GM12865 (cell line): ENCODE measurements at places on chromosomes 2 and 18.

DNA sequence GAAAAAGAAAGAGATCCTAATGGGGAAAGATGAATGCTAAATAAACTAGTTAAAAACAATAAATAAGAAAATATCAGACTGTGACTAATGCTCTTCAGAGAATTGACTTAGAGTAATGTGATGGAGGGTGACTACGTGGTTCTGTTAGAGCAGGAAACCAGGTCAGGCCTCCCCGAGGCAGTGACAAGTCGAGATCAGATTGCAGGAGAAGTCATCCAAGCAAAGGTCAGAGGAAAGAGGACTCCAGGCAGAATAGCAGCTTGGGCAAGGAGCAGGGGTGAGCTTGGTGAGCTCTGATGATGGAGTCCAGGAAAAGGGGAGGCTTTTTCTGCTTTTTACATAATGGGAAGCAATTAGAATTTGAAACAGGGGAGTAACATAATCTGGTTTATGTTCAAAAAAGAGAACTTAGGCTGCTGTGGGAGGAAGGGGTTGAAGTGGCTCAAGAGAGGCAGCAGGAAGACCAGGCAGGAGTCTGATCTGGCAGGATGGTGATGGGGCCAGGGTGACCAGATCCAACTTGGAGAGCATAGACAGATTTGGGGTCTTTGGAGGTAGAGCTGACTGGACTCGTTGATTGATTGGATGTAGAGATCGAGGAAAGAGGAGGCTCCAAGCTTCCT lies 27.3 kb upstream of the ITGB6 start:
- no peak for DNase-seq

DNA sequence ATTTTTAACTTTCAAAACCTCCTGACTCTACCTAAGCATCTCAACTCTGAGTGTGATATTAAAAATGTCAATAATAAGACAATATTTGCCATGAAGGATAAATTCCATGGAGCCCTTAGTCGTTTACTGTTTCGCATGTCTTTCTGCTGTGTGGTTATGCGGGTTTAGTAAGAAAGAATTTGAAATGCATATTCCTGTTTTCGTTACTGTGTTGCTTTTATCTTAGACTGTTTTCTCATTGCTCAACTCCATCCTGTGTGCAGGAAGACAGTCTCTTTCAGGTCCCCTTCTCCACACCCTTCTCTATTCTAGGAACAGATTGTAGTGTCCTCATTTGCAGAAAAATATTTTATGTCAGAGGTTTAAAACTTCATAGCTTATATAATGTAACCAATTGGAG lies 82.5 kb upstream of the MAP3K20 start:
- no peak for DNase-seq

- no peak for DNase-seq
Measured at GRCh38 chr2:60071490-60071831, 482.0 kb downstream of the BCL11A start.

DNA sequence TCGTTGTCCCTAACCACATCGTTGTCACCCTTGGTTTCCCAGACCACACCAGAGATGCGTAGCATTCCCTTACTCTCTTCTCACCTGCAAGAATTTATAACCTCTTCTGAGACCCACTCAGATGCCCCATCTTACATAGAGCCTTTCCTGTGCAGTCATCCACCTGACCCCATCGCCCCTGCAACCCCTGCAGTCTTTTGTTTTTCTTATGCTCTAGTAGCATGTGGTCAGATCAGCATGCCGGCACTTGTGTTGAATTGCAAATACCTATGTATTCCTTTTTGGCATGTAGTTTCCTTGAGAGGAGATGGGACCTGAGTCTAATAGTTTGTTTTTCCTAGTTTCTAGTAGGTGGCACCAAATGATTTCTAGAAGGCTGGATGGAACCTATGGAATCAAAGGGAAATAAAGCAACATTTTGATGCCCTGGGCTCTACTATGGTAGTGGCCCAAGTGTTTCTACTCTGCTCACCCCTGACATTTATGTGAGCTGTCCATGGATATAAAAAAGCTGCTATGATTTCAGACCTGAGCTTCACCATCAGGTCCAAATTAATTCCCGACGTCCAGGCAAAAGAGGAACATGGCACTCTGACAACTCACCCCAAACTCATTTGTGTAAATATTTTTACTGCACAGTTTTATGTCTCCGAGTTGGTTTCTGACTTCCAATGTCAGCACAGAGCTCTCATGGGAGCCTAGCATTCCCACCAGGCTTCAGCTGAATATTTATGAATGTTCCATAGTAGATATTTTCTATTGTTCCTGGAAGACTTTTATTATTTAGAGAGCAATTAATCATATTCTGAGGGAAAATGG lies 143.6 kb downstream of the RNF144A start:
- no peak for DNase-seq

DNA sequence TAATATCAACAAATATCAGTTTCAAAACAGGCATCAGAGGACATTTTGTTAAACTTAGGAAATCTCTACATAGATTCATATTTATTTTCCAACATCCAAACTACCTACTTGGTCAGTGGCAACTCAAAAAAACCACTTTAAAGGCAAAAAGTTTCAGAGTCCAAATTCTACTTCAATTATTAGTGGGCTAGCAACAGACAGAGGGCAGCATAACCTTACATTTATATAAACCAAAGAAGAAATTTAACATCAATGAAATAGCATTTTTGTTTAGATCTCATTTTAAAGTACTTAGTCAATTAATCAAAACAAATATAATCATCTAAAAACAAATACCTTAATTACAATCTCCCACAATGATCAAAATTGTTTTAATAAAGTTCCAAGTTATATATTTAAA lies 33.3 kb downstream of the RTTN start:
- peak; percentile 17 for DNase-seq

- DNase-seq: no peak
Measured at GRCh38 chr2:31238126-31238905, 4.4 kb downstream of the EHD3 start.

GRCh38 chr18:12921178-12921577 lies 26.6 kb upstream of the SEH1L start:
- peak; percentile 70 for DNase-seq

DNA sequence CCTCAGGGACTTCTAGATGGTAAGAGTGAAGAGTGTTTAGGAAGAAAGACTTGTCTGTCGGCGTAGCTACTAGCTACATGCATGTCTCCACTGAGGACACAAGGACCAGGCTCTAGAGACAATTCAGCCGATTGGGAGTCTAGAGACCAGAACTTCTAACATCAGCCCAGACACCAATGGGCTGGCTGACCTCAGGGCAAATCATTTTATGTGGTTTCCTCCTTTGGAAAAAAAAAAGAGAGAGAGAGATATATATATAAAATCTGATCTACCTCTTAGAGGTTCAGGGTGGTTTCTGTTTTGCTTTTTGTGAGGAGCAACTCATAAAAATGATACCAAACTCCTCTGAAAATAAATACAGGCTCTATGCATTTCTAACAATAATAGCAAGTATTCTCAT lies 212.8 kb downstream of the BCL2 start:
- DNase-seq: peak; percentile 68

DNA sequence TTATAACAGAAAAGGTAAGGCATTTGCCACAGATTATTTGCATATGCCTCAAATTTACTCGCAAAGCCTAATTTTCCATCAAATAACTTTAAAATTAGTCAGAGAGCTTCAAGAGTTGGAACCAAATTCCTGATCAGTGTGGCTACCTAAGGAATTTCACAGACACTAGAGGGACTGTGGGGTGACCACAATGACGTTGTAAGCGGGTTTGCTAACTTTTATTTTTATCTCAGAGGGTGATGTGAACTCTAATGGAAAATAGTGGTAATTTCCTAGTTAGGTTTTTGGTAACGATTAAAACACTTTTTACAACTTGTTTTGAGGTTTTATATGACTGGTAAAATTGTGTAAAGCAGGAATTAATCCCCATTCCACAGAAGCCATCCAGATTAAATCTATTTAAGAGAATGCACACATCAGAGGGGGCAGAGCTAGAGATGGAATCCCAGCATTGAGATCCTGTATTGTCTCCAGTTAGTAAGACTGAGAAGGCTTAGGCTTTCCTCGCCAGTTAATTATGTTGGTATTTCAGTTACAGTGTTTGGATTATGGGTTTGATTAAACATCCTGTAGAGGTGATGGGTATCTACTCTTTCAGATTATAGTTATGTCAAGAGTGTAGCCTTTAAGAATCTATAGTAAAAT lies 129.0 kb downstream of the GPD2 start:
- DNase-seq: no peak

DNA sequence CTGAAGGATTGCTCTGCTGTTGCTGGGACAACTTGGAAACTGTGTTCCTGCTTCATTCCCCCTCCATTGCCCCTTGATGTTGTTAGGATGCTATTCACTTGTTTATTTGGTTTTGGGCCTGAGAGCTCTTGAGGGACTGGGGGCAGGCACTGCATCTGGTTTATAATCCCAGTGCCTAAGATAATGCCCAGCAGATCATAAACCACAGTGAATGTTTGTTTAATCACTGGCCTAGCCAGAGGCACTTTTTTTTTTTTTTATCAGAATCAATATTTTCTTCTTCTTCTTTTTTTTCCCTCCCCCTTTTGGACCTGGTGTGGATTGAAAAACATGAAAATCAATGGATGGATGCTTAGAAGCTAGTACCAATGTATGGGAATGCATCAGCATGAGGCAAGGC lies 38.1 kb downstream of the KCNS3 start:
- no peak for DNase-seq

DNA sequence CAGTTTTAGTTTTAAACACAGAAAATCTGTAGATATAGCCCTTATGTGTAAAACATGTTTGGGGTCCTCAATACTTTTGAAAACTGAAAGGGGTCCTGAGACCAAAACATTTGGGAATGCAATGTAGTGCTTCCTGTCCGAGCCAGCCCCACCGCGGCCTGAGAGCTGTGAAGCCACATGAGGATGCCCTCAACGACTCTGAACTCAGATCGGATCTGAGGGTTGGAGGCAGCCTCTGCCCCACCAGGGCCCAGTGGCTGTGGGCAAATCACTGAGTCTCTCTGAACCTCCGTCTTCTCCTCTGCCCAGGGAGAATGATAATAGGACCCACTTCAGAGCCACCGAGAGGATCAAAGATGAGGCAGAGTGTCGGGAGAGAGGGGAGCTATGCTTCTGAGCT lies 33.4 kb upstream of the HPCAL1 start:
- DNase-seq: no peak

DNA sequence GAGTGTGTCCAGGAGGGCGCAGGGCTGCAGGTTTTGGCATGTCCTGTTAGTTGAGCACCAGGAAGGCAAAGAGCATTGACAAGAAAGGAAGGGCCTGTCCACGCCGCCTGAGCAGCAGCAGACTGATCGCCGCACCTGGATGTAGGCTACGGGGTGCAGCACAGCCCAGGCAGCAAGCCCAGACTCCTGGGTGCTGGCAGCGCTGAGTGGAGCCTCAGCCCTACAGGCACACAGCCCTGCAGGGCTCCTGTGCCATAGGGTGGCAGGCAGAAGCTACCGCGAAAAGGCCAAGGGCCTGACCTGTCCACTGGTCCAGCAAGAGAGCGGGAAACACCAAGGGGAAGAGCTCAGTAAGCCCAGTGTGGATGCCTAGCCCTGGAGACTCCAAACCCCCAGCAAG lies 198.0 kb downstream of the HDAC4 start:
- no peak for DNase-seq

DNA sequence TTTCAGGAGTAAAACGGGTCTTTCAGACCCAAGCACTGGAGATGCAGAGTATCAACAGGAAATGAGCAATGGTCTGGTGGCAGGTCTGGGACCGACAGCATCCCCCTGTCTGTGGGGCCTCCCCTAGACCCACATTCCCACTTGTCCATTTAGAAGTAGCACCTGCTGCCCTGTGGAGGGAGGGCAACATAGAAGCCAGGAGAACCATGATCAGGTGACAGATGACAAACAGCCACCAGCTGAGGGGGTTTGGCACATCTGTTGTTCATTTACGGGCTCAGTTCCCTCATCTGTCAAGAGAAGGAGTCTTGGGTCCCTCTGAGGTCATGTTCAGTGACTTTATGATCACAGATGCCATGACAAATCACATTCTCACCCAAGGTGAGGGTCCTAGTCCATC lies 77.9 kb upstream of the SLC66A3 start:
- DNase-seq: no peak

- no peak for DNase-seq
Measured at GRCh38 chr2:100801402-100801801, 18.5 kb upstream of the NPAS2 start.

DNA sequence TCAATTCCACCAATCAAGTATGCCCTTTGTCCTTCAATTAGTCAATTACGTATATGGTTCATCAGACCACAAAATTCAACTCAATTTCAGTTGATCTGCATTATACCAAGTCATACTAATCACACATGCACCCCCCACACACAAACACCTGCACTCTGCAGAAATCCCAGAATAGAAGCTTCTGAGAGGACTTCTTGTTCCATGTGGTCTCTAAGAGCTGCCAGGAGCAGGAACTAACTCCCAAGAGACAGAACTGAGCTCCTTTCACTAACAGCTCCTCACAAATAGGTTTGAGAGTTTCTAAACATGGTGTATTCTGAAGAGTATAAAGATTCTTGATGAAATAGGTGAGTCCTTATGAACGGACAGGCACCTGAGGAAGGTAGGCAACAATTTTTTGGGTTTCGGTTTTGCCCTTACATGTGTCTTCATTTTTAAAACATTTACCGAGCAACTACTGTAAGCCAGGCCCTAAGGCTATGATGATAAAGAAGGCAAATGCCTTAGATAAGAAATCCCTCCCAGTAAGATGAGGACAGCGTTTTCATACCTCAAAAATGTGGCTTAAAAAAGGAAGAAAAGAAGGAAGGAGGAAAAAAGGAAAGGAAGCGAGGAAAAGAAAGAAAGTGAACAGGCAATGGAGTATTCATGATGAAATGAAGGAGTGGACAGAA lies 183.1 kb downstream of the PID1 start:
- no peak for DNase-seq
